ENCODE measurements at places on chromosomes 2 and 18. TPM values are rescaled to one million over a fixed set of nuclear protein-coding genes. Genes with fewer than 3 reads are reported as not detected.

Gene C2orf15
- total RNA-seq, result 0.19 TPM

Gene IL1RL1
- 0.38 TPM for total RNA-seq

DNA sequence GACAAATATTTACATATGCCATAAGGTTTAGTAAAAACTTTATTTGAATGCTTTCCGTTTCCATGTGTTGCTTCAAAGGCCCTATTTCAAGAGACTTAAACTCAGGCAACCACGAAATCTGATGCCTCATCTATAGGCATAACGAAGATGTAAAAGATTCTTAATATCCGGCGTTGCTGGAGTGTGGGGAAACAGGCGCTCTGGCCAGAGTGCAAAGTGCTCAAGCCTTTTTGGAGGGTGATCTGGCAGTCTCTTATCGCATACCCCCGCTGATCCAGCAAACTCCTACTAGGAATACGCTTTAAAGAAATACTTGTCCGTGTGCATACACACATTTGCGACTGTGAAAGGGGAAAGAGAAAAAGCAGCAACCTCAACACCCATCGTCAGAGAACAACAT lies 108.8 kb downstream of the NOL10 start:
- DNase-seq, result no peak

Gene ALPP
- not detected for total RNA-seq

DNA sequence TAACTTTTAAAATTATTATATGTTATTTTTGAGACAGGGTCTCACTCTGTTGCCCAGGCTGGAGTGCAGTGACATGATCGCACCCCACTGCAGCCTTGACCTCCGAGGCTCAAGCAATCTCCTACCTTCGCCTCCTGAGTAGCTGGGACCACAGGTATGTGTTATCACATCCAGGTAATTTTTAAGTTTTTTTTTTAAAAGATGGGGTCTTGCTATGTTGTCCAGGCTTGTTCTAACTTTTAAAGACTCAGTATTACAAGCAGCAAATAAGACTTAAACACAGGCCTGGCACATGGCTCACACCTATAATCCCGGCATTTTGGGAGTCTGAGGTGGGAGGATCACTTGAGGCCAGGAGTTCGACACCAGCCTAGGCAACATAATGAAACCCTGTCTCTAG lies 101.2 kb downstream of the ASXL2 start:
- DNase-seq, result no peak

Gene SKOR2
- total RNA-seq, result not detected
